ENCODE measurements at places on chromosomes 2 and 18.

DNA sequence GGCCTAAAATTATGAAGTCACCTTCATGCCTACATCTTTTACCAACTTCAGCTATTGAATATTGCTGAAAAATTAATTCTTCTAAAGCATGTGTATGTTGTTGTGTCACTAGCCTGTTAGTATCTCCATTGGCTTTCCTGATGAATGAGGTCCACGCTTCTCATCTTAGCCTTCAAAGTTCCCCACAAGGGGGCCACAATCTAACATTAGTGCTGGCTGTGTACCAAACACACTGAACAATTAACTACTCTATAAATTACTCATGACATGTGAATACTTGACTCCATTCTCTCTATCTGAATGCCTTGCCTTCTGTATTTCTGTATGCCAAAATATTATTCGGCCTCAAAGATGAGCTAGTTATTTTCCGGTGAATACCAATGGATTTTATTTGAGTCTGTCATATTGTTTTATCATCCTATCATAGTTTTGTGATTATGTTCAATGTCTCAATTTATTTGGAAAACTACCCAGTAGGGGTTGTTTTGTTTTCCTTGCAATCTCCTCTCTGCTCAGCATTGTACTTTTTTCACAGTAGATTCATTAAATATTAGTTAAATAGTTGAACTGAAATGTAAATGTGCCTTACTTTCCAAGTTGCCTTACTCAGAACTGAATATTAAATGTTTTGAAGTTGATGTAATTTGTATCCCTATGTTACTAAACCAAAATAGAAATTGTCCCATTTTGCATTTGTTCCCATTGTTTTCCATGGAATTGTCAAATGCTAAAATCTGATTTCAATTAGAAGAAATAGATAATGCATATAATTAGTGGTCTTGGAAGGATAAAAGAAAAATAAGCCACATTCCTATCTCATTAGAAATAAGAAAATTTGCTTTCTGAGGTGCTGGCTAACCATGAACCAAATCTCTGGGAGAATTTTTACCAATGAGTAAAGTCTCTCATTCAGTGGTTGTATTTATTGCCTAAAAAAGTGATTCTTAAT is 208.4 kb upstream of the COL3A1 start:
- DNase-seq, result no peak

DNA sequence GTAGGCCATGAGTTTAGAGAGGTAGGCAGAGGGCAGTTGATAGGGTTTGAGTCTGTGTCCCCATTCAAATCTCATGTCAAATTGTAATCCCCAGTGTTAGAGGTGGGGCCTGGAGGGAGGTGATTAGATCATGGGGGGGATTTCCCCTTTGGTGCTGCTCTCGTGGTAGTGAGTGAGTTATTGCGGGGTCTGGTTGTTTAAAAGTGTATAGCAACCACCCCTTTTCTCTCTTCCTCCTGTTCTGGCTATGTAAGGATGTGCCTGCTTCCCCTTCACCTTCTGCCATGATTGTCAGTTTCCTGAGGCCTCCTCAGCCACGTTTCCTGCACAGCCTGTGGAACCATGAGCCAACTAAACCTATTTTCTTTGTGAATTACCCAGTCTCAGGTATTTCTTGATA is 25.5 kb downstream of the MARCHF4 start:
- DNase-seq, result no peak

GRCh38 chr2:224143526-224143925 is 104.4 kb upstream of the SERPINE2 start:
- no peak for DNase-seq

- no peak for DNase-seq
Measured at GRCh38 chr18:58101291-58101794, 57.3 kb downstream of the NEDD4L start.

Measured in CD4-positive, alpha-beta memory T cell (primary cell).